CD4-positive, alpha-beta T cell treated with Interleukin-15 for 4 hours (primary cell): ENCODE measurements at places on chromosomes 16 and 17.

DNA sequence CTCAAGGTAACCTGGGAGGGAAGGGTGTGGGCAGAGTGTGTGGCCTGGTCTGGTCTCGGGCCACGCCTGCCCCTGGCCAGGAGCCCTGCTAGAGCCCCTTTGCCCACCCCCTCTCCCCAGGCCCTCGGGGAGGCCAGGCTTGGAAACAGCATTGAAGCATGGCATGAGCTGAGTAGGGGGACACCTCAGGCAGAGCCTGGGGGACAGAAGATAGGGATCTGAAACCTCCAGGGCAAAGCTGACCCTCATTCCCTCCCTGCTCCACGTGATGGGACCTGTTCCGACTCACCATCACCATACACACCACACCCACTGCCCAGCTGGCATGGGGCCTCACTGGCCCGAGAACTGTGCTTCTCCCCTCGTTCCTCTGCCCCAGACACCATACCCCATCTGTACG, 2.5 kb downstream of the RFNG start:
- DNase-seq: no peak

DNA sequence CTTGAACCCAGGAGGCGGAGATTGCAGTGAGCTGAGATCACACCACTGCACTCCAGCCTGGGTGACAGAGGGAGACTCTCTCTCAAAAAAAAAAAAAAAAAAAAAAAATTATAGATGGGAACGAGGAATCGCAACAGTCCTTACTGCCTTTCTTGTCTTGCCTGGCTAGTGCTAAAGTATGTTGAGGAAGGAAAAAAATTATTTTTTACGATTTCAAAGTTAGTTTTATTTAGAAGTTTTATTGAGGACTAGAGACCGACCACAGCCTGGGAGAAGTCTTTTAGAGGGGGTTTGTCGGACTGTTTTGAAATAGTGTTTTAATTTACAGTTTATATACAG, 15.8 kb upstream of the DNAH17 start:
- DNase-seq: no peak

DNA sequence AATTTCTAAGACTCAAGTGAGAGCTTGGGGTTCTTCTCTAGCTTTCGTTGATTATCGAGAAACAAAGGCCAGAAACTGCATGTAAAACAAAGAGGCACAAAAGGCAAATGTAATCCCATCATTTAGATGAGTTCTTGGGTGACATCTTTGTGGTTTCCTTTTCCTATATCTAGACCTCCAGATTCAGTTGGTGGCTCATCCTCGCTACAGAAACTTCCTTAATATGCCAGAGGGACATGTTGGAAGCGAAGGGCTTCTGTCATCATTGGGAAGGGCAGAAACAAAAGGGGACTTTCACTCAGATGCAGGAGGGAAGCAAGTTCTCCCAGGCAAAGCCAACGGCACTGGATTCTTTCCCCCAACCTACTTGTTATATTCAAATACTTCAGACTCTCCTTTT, 150.6 kb upstream of the ZFHX3 start:
- no peak for DNase-seq

DNA sequence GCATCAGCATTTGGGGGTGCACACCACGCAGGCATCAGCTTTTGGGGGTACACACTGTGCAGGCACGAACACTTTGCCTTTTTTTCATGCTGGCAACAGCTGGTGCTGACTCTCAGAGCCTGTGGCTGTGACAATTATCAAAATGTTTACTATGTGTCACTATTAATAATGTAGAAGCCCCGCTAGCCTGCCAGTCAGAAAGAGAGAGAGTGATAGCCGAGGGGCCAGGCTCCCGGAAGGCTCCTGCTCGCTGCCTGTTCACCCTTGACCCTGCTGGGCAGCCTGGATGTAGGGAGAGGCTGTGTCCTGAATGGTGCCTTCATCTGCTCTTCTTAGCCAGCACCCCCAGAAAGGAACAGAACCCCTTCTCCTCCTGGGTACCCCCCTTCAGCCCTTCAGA, 61.9 kb downstream of the SDK2 start:
- DNase-seq: no peak

GRCh38 chr17:17965152-17965721, 7.0 kb downstream of the TOM1L2 start:
- DNase-seq: no peak
